Left renal cortex interstitium (tissue), 4 donors: ENCODE measurements at places on chromosomes 5 and 9.

GRCh38 chr9:105218673-105219072 lies 25.8 kb upstream of the SLC44A1 start:
- no peak for DNase-seq

DNA sequence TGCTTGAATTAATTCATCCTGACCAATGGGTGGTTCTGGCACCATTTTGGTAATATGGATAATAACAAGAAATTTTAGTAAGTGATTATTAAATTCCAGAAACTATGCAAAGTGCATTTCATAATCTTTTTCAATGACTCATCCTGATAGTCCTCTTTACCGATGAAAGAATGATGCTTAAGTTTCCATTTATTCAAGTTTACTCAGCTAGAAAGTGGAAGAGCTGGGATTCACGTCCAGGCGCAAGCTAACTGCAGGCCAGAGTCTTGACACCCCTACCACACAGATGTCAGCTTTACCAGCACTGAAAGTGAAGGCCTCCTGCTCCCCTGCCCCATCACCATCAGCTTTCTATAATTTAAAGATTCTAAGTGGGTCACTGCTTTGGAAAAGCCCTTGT lies 493.5 kb upstream of the WWC1 start:
- DNase-seq: no peak

DNA sequence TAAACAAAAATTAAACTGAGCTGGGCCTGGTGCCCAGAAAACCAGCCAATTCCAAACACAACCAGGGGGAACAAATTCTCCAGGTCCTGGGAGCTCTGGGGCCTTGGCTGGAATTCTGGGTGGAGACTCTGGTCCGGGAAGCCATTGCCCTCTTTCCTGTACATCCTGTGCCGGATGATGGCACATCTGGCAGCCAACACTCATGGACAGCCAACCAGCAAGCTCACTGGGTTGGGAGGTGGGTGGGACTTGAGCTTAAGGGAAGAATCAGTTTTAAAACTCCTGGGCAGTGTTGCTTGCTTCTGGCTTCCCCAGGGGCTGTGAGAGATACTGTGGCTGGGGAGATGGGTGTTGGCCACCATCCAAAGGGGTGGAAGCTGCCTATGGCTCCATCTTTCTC lies 56.1 kb downstream of the PCDH1 start:
- DNase-seq: no peak

DNA sequence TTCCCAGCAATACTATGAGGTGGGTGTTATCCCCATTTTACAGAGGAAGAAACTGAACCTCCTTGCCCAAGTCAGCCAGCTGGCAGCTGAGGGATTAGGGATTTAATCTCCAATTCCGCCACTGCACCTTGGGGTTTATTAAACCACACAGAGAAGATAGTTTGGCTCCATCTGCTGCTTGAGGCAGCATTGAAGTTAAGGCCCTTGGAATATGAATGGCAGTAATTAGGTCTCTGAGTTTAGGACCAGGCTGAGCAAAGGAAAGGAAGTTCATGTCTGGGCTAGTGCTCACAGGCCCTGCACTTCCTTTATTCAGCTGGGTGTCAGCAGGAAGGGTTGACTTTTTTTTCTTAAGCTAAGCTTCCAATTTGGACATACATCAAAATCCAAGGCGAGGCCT lies 86.9 kb upstream of the GDNF start:
- no peak for DNase-seq

DNA sequence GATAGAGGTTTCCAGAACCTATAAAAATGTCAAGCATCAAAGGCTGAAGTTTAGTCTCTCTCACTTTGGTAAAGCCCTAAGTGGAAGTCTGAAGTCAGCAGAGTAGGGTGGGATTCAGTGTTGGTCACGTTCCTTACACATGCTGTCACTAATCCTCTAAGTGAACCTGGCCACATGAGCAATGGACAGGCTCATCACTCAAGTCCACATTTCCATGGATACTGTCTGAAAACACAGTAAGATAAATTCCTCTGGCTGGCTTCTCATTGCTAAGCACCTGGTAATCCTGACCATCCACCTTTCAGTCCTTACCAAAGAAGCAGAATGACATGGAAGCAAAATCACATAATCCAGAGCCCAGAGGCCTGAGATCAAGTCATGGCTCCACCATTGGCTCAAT lies 43.8 kb downstream of the GNA14 start:
- no peak for DNase-seq

DNA sequence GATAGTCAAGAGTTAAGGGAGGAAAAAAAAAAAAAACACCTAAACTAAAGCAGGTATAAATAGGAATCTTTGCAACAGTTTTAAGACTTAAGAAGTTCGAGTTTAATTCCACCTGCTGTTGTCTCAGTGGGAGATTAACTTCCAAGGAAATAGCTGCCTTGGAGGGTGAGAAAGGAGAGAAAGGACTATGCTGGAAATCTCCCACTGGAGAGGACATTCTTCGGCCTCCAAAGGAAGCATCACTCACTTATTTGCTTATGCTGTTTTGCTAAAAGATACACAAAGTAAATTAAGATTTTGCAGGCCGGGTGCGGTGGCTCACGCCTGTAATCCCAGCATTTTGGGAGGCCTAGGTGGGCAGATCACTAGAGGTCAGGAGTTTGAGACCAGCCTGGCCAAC lies 317.9 kb upstream of the MPDZ start:
- DNase-seq: no peak

DNA sequence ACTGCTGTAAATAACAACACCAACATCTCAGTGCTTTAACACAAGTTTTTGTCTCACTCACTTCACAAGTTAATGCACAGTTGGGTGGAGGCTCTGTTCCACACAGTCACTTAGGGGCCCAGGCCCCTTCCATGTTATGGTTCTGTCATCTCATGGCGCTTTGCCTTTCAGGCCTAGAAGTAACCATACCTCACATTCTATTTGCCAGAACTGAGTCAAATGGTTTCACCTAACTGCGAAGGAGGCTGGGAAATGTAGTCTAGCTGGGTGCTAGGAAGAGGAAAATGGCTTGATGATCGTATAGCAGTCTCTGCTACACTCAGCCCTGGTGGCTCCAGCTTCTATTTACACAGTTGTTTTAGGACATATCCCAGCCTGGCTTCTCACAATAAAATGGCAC lies 23.1 kb upstream of the MVB12B start:
- no peak for DNase-seq
